B cell (primary cell): ENCODE measurements at places on chromosomes 4 and X. TPM values are rescaled to one million over a fixed set of nuclear protein-coding genes. Genes with fewer than 3 reads are reported as not detected.

DNA sequence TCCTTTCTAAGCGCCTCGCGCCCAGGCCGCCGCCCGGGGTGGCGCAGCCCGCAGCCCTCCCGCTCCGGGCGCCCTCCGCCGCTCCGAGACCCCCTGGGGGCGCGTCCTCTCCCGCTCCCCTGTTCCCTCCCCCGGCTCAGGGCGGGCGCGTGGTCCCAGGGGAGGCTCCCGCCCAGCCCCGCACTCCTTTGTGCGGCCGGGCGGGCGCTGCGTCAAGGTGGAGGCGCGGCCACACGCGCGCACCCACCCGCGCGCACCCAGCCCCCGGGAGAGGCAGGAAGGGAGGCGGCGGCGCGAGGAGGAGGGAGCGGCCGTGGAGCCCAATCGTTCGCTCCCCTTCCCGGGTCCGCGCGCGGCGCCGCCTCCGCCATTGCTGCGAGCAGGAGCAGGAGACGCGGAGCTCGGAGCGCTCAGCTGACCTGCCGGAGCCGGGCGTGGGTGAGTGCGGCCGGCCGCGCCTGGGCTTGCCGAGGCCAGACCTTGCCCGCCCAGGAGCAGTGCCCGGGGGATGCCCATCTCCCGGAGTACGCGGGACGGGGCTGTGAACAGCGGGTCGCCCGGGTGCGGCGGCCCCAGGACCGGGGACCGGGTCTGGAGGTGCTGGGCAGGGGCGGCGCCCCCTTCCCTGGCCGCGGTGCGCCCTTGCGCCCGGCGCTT lies at the start of gene NSG1:
TSS of gene NSG1 (plus strand) at position 367 of the 657 bp plus-strand sequence. CDS start 528 bp downstream, outside the sequence.
- DNase-seq = no peak
- no peak within 1 kb of the TSS for H3K27ac ChIP-seq
- H3K4me3 ChIP-seq = no peak within 1 kb of the TSS
- no peaks in the 10 kb centered on the region for H3K36me3 ChIP-seq
- peaks cover 61% of the 10 kb centered on the region for H3K27me3 ChIP-seq
- H3K4me1 ChIP-seq = peaks cover 13% of the 10 kb centered on the region

GLRA2 gene
- not detected in 2 replicates for total RNA-seq

QDPR gene
- 8.1 TPM in 2 replicates for total RNA-seq

DNA sequence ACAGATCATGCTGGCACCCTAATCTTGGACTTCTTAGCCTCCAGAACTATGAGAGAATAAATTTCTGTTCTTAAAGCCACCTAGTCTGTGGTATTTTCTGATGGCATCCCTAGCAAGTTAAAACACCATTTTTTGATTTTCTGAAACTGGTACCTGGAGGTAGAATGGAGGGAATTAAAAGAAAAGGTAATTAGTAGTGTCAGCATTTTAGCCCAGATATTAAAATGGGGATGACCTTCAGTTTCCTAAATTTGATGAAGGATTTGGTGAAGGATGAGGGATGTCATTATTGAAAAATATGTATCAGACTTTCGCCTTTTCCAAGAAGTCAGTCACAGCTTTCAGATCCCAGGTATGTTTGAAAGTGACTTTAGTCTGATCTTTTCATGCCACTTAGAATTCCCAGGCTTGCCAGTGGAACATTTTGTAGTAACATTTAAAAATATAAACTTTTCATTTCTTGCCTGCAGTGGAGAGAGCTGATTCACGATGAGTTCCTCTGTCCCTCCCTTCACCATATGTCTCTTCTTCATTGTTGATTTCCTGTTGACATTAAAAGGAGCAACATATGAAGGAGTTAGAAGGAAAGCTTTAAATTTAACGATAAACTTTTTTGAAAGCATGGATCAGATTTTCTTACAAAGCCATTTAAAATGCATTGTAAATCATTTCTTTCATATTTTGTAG lies 169.4 kb downstream of the SLIT2 start:
- DNase-seq = no peak
- no peaks in the 10 kb centered on the region for H3K27me3 ChIP-seq
- no peaks in the 10 kb centered on the region for H3K4me1 ChIP-seq
- H3K36me3 ChIP-seq = no peaks in the 10 kb centered on the region
- H3K4me3 ChIP-seq = no peak overlapping the region

- H3K27me3 ChIP-seq = no peaks in the 10 kb centered on the region
- H3K4me1 ChIP-seq = peaks cover 28% of the 10 kb centered on the region
- H3K4me3 ChIP-seq = no peak overlapping the region
- peak overlapping the region; percentile 50 for H3K27ac ChIP-seq
- peak; percentile 40 for DNase-seq
- H3K36me3 ChIP-seq = no peaks in the 10 kb centered on the region
Observed at GRCh38 chrX:100687546-100687945, 43.5 kb downstream of the SRPX2 start.

RGN gene
- 0.25 and 0.39 TPM in 2 replicates for total RNA-seq

ACE2 gene
- total RNA-seq = not detected in 2 replicates

GLRB gene
- total RNA-seq = not detected in 2 replicates

GRCh38 chrX:87961471-87961870 lies 443.9 kb downstream of the KLHL4 start:
- no peaks in the 10 kb centered on the region for H3K36me3 ChIP-seq
- no peak overlapping the region for H3K4me3 ChIP-seq
- H3K27ac ChIP-seq = no peak overlapping the region

DNA sequence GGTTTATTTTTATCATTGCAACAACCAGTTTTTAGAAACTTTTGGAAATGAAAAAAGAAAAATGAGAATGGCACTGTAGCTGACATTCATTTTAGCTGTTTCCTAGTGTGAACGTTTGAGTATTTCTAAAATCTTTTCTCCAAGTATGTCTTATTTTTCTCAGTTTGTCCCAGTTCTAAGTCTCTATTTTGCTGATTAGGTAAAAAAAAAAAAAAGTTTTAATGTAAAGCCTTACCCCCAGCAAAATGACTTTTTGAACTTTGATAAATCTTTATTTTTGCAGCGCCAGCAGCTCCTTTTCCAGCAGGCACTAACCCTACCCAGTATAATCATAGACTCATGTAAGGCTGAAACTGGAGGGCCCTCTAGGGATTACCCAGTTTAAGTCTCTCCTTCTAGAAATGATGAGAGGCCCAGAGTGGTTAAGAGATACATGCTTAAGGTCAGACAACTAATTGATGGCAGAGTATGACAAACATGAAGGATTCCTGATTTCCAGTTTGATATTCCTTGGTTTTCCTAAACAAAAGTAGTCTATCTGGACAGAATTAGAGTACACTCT lies 84.3 kb upstream of the SLC4A4 start:
- DNase-seq = no peak
- H3K4me1 ChIP-seq = no peaks in the 10 kb centered on the region
- no peaks in the 10 kb centered on the region for H3K27me3 ChIP-seq
- no peak overlapping the region for H3K27ac ChIP-seq
- H3K4me3 ChIP-seq = no peak overlapping the region
- H3K36me3 ChIP-seq = no peaks in the 10 kb centered on the region

DNA sequence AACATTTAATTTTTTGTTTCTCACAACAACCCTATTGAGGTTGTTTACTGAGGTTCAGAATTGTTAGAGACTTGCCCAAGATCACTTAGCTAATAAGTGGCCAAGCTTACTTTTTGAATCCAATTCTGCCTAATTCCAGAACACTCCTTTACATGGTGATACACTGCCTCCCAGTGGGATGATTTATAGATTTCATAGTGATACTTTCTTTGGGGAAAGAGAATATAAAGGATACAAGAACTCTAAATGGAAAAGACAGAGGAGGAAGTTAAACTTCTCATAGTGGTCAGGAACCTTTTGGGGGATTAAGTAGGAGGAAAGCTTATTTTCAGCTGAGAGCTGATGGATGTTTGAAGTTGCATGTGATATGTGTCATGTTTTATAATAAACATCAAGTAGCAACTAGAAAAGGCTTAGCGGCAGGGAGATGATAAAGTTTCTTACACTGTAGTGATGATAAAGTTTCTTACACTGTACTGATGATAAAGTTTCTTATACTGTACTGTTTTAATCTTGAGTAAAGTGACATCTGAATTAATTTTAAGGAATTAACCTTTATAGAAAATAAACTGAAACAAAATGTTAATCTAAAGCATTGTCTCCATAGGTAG lies 15.3 kb downstream of the STAG2 start:
- H3K36me3 ChIP-seq = no peaks in the 10 kb centered on the region
- peaks cover 32% of the 10 kb centered on the region for H3K4me1 ChIP-seq
- DNase-seq = no peak
- H3K27me3 ChIP-seq = no peaks in the 10 kb centered on the region

GRCh38 chrX:28398342-28398741 lies 188.9 kb upstream of the IL1RAPL1 start:
- no peaks in the 10 kb centered on the region for H3K36me3 ChIP-seq
- no peaks in the 10 kb centered on the region for H3K27me3 ChIP-seq
- H3K4me3 ChIP-seq = no peak overlapping the region
- no peak for DNase-seq
- H3K4me1 ChIP-seq = no peaks in the 10 kb centered on the region

DNA sequence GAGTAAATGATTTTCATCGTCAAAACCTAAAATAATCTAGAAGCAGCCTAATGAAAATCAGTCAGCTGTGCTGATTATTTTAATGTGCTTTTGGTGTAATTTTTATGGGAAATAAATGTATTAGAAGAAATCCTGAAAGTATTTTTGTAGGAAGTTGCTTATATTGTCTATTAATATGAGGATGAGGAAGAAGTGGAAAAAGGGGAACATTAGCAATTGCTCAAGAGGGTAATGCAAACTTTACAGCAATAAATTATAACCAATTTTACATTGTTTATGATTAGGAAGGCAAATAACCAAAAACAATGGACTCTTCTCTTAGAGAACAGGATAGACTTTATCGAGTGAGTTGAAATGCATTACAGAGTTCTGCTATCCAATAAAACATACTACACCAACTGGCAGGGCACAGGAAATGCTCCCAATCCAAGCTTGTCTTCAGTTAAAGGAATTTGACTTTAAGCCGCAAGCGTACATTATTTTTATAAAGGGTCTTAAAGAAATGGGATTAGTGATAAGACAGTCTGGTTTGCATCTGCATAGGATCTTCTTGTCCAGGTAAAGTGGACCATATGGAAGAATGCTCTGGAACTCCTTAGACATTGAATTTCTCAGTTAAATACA lies 374.8 kb downstream of the PDGFC start:
- no peak for DNase-seq
- no peak overlapping the region for H3K27ac ChIP-seq
- H3K4me1 ChIP-seq = no peaks in the 10 kb centered on the region
- no peaks in the 10 kb centered on the region for H3K36me3 ChIP-seq

- H3K36me3 ChIP-seq = no peaks in the 10 kb centered on the region
- no peak for DNase-seq
- H3K4me3 ChIP-seq = no peak overlapping the region
- H3K27me3 ChIP-seq = no peaks in the 10 kb centered on the region
- no peaks in the 10 kb centered on the region for H3K4me1 ChIP-seq
- H3K27ac ChIP-seq = no peak overlapping the region
Observed at GRCh38 chrX:121655276-121655675, 607.9 kb downstream of the GLUD2 start.

DNA sequence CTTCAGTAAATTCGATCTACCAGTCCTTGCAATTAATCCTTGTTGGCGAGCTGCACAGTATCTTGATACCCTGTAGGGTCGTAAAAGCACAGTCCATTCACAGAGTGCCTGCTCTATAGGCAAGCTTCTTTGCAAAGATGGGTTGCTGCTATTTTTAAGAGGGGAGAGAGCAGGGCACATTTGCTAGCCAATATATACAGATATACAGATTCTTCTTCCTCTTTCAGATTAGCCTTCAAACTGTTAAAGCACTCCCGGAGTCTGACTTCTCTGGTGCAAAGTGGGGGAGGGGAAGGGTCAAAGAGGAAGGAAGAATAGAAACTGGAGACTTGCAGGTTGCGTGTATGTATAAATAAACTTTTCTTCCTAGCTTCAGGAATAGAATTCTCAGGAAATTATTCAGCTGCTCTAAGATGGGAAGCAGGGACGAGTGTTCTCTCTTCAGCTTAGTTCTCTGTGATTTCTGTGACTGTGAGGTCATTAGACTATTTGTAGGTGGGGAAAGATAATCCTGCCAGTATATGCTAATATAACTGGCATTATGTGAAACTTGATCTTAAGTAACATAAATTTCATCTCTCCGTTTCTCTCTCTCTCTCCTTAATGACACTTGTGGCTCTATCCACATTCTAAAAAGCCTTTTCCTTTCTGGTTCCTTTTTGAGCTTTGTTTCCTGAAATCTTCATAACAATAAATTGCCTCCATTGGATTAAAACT lies at the start of gene CYSLTR1:
TSS of gene CYSLTR1 (minus strand) at position 242 of the 717 bp plus-strand sequence. CDS start 53,865 bp downstream, outside the sequence.
- peak; percentile 67 for DNase-seq
- H3K4me3 ChIP-seq = peak within 1 kb of the TSS; percentile 52
- H3K36me3 ChIP-seq = no peaks in the 10 kb centered on the region
- peak within 1 kb of the TSS; percentile 74 for H3K27ac ChIP-seq
- no peaks in the 10 kb centered on the region for H3K27me3 ChIP-seq

DNA sequence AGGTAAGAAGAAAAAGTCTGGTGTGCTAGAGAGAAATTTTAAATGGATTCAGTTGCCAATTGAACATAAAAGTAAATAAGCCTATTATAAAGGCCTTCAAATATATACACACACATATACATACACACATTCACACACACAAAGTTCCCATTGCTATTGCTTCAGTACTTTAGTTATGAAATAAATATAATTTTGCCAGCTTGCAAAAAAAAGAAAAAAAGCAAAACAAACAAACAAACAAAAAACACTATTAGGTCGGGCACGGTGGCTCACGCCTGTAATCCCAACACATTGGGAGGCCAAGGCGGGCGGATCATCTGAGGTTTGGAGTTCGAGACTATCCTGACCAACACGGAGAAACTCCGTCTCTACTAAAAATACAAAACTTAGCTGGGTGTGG lies 80.3 kb downstream of the SPIN4 start:
- no peaks in the 10 kb centered on the region for H3K4me1 ChIP-seq
- DNase-seq = no peak
- H3K27ac ChIP-seq = no peak overlapping the region
- no peaks in the 10 kb centered on the region for H3K27me3 ChIP-seq
- no peaks in the 10 kb centered on the region for H3K36me3 ChIP-seq
- H3K4me3 ChIP-seq = no peak overlapping the region

GRCh38 chr4:89434364-89434988 lies 126.9 kb upstream of the GPRIN3 start:
- H3K4me1 ChIP-seq = peaks cover 4% of the 10 kb centered on the region
- peak; percentile 52 for DNase-seq
- H3K27me3 ChIP-seq = no peaks in the 10 kb centered on the region

USP26 gene
- total RNA-seq = not detected in 2 replicates

DNA sequence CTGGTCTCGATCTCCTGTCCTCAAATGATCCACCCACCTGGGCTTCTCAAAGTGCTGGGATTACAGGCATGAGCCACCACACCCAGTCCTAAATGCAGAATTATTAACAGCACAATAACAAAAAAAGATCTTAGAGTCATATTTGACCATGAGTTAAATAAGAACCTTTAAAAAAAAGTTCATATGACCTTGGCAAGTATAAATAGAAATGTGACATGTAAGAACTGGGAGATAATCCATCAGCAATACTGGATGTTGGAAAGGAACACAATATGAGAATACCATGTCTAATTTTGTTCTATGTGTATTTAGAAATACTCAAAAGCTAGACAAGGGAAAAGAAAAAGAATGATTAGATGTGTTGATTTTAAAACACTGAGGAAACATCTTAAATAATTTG lies 231.6 kb downstream of the RAPGEF2 start:
- no peak overlapping the region for H3K27ac ChIP-seq
- no peak for DNase-seq
- no peak overlapping the region for H3K4me3 ChIP-seq
- no peaks in the 10 kb centered on the region for H3K4me1 ChIP-seq

- no peaks in the 10 kb centered on the region for H3K4me1 ChIP-seq
- H3K36me3 ChIP-seq = no peaks in the 10 kb centered on the region
- DNase-seq = no peak
- no peak overlapping the region for H3K27ac ChIP-seq
- H3K4me3 ChIP-seq = no peak overlapping the region
- no peaks in the 10 kb centered on the region for H3K27me3 ChIP-seq
Observed at GRCh38 chrX:102498732-102499131, 17.8 kb downstream of the TMSB15A start.

ZNF141 gene
- total RNA-seq = 68.1 and 73.0 TPM in 2 replicates

ERCC6L gene
- 0.34 and 0.36 TPM in 2 replicates for total RNA-seq

GRCh38 chrX:7170898-7171297 lies 22.9 kb upstream of the PUDP start:
- no peaks in the 10 kb centered on the region for H3K27me3 ChIP-seq
- H3K27ac ChIP-seq = no peak overlapping the region
- no peak overlapping the region for H3K4me3 ChIP-seq
- H3K4me1 ChIP-seq = no peaks in the 10 kb centered on the region
